ENCODE measurements at places on chromosomes 16 and 17. TPM values are rescaled to one million over a fixed set of nuclear protein-coding genes. Genes with fewer than 3 reads are reported as not detected.

The KRT12 gene
- total RNA-seq: not detected

The CTRB2 gene
- not detected for total RNA-seq

The CD300A gene
- total RNA-seq: not detected

The HS3ST3B1 gene
- total RNA-seq: 9.4 TPM

- no peaks in the 10 kb centered on the region for H3K36me3 ChIP-seq
- DNase-seq: peak; percentile 48
- H3K27ac ChIP-seq: no peak overlapping the region
- no peaks in the 10 kb centered on the region for H3K27me3 ChIP-seq
Observed at GRCh38 chr17:57941384-57942370, 13.5 kb downstream of the CUEDC1 start.

- DNase-seq: no peak
- H3K4me1 ChIP-seq: no peaks in the 10 kb centered on the region
- H3K27me3 ChIP-seq: peaks cover 3% of the 10 kb centered on the region
- no peak overlapping the region for H3K27ac ChIP-seq
- no peaks in the 10 kb centered on the region for H3K36me3 ChIP-seq
Observed at GRCh38 chr16:50844840-50845239, 103.0 kb downstream of the CYLD start.

DNA sequence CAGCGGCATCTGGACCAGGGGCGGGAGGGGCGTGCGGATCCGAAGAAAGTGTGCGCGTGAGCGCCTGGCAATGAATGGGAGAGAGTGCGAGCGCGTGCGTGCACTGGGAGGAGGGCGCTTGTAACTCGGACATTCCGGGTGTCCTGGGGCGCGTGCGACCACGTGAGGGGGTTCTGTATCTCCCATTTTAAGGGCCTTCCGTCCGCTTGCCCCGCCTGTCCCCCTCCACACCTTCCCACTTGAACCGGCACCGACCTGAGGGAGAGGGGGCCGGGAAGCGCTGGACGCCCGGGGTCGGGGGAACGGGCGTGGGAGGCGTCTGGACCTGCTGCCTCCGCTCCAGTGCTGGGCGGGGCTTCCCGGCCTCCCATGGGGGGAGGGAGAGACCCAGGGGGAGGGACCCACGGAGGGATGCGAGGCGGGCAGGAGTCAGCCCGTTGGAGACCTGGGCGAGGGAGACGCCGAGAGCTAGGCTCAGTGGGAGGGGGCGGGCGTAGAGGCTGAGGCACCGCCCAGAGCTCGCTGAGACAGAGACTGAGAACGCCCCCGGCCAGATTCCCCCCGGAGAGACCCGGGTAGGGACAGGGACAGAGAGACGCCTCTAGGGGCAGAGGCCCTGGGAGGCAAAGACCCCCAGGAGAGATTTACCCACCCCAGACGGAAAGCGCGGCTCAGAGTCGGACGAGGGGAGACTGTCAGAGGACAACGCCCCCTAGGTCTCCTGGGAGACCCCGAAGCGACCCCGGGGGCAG is at the start of gene KREMEN2:
KREMEN2 (plus strand) TSS at position 553 of the 752 bp plus-strand sequence. CDS start 246 bp downstream, outside the sequence.
- no peaks in the 10 kb centered on the region for H3K36me3 ChIP-seq
- no peaks in the 10 kb centered on the region for H3K4me1 ChIP-seq
- no peak within 1 kb of the TSS for H3K4me3 ChIP-seq
- no peak within 1 kb of the TSS for H3K27ac ChIP-seq

DNA sequence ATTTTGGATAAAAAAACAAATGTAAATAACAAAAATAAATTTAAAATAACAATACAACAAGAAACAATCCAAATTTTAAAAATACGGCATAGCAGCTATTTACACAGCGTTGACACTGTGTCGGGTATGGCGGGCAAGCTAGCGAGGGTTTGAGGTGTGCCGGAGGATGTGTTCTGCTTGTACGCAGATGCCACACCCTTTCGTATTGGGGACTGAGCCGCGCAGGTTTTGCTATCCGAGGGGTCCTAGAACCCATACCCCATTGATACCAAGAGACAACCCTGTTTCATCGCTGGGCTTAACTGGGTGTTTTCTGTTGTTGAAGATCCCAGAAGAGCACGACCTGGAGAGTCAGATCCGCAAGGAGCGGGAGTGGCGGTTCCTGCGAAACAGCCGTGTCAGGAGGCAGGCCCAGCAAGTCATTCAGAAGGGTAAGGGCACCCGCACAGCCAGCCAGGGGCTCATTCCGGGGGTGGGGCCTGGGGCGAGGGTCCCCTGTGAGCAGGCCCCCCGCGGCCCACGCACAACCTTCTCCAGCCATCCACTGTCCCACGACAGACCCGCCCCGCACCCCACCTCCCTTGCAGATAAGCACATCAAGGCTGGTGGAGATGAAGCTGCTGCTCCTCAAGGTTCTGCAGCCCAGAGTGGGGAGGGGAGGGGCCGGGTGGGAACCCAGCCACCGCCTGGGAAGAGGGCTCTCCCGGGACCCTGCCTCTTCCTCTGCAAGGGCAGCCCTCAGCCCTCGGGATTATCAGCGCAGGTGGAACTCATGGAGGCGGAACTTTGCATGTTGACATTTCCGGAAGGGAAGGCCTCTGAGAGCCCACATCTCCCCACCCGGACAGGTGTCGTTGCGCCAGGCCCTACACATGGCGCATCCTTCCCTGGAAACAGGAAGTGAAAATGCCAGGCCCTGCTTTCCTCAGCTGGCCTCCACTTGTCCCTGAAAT is 51.2 kb upstream of the CHMP6 start:
- peak; percentile 58 for DNase-seq
- H3K4me3 ChIP-seq: no peak overlapping the region
- no peak overlapping the region for H3K27ac ChIP-seq

GRCh38 chr17:50127697-50128361 is 2.1 kb downstream of the SAMD14 start:
- peak; percentile 90 for DNase-seq
- no peak overlapping the region for H3K4me3 ChIP-seq
- H3K36me3 ChIP-seq: peaks cover 3% of the 10 kb centered on the region
- no peaks in the 10 kb centered on the region for H3K27me3 ChIP-seq
- H3K27ac ChIP-seq: no peak overlapping the region

DNA sequence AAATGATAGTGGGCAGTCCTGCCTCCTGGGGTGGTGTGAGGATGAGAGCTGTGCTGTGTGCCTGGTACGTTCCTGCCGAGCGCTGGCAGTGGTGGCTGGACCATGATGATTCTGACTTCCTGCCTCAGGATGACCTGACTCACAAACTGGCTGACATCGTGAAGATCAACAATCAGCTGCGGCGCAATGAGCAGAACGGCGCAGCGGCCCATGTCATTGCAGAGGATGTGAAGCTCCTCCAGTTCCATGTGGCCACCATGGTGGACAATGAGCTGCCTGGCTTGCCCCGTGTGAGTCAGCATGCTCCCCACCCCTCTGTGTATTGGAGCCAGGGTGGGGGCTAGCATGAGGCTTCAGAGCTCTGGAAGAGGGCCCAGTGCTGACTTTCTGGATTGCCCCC is 13.1 kb downstream of the POLR2A start:
- H3K27ac ChIP-seq: no peak overlapping the region
- peaks cover 66% of the 10 kb centered on the region for H3K36me3 ChIP-seq
- H3K4me1 ChIP-seq: no peaks in the 10 kb centered on the region
- H3K27me3 ChIP-seq: no peaks in the 10 kb centered on the region

DNA sequence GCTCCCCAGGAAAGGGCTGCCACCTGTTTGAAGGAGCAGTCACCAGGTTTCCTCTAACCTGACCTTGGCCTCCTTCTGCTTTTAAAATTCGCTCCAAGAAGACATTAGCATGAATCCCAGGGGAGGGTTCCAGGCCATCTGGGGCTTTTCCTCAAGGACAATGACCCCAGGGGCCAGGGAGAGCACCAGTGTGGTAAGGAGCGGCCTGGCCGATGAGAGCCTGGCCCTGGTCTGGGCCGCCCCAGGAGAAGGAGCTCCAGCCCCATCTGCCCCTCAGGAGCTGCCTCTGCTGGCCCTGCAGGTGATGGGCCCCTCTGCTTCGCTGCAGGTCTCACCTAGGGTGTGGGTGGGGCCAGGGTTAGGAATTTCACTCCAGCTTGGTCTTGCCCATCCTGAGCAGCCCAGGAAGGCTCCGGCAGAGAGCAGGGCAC is 209.2 kb upstream of the TNRC6C start:
- no peaks in the 10 kb centered on the region for H3K36me3 ChIP-seq
- H3K4me1 ChIP-seq: no peaks in the 10 kb centered on the region
- no peak for DNase-seq
- no peak overlapping the region for H3K27ac ChIP-seq
- peaks cover 8% of the 10 kb centered on the region for H3K27me3 ChIP-seq

- H3K4me1 ChIP-seq: peaks cover 29% of the 10 kb centered on the region
- no peak overlapping the region for H3K27ac ChIP-seq
- peaks cover 48% of the 10 kb centered on the region for H3K27me3 ChIP-seq
- no peaks in the 10 kb centered on the region for H3K36me3 ChIP-seq
Observed at GRCh38 chr17:7441266-7441665, 2.0 kb downstream of the FGF11 start.

GRCh38 chr16:4140652-4141051 is 24.4 kb upstream of the ADCY9 start:
- H3K27ac ChIP-seq: no peak overlapping the region
- no peaks in the 10 kb centered on the region for H3K4me1 ChIP-seq
- no peaks in the 10 kb centered on the region for H3K36me3 ChIP-seq
- H3K27me3 ChIP-seq: no peaks in the 10 kb centered on the region

DNA sequence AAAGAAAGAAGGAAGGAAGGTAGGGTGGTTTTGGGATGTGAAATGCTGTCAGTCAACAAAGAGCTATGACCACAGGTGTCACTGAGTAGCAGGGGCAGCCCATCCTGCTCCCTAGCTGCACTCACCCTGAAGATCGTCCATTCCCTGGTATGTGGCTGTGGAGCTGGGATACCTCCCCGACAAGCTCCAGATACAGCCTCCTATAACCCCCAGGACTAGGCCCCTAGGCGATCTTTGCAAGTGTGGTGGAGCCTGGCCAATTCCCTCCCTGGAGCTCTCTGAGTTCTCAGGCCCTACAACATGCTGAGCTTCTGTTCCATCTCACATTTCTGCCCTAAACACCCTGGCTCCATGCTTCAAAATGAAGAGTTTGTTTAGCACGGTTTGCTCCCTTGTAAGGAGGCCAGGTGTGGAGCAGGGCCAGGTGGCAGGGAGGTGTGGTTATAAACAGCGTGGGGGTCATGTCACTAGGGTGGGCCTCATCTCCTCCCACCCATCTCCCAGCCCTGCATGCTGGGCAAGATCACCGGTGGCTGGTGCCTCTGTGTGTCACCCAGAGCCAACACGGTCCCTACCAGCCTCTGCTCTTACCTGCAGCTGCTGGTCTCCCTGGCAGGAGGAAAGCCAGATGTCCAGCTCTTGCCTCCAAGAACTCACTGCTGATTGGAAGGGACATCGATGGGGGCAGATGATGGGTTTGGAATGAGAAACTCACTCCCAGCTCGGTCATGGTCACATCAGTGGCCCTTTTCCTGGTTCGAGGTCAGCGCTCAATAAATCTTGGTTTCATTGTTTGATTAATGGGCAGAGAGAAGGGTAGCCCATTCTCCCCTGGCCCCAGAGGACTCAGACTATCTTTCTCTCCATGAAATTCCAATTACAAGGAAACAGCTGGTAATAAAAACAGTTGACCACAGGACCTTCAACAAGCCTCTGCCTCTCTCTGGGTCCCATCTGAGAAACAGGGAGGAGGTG is 511.0 kb upstream of the CDH5 start:
- no peaks in the 10 kb centered on the region for H3K27me3 ChIP-seq
- no peaks in the 10 kb centered on the region for H3K36me3 ChIP-seq
- no peak overlapping the region for H3K27ac ChIP-seq

Data from osteoblast (primary cell).